Renal cortex interstitium (tissue), 15 donors: ENCODE measurements at places on chromosomes 6 and 20. TPM values are rescaled to one million over a fixed set of nuclear protein-coding genes. Genes with fewer than 3 reads are reported as not detected.
A peak's percentile ranks its signal among the peaks of the same experiment; 100 is the strongest.

The TPBG gene
- polyA plus RNA-seq: 30.5 TPM

The BANF2 gene
- polyA plus RNA-seq: not detected

The PTCHD4 gene
- polyA plus RNA-seq: 0.88 TPM

The RIPOR3 gene
- polyA plus RNA-seq: 5.5 TPM

The TRIM15 gene
- 0.09 TPM for polyA plus RNA-seq

The RIPPLY2 gene
- polyA plus RNA-seq: not detected

The HMGCLL1 gene
- 2.5 TPM for polyA plus RNA-seq

The CARMIL1 gene
- polyA plus RNA-seq: 120 TPM

The PHIP gene
- polyA plus RNA-seq: 51.8 TPM

DNA sequence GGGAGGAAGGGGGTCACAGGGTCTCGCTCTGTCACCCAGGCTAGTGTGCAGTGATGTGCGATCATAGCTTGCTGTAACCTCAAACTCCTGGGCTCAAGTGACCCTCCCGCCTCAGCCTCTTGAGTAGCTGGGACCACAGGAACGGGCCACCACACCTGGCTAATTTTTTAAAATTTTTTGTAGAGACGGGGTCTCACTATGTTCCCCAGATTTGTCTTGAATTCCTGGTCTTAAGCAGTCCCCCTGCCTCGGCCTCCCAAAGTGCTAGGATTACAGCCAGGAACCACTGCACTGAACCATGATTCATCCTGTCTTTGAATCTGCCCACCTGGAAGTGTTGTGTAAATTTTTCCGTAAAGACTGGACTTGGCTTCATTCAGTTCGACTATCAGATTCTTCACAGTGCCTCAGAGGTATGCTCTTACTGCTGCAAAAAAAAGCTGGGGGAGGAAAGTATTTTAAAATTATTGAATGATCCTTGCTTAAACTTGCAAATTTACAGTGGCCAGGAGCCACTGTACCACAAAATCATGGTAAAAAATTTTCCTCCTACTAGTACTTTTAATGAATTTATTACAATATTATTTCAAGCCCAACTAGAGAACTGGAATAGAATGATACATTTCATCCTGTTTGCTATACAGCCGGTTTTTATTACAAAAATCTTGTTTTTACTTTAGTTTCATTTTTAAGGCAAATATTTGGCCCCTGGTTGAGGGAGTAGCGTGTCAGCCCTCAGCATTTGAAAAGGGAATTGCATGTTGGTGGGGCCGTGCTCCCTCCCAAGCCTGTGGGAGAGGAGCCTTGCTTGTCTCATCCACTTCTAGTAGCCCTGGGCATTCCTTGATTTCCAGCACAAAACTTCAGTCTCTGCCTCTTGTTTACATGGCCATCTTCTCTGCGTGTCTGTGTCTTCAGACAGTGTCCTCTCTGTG, 202.5 kb upstream of the SGK1 start:
- no peak for DNase-seq

- DNase-seq: peak; percentile 61
Measured at GRCh38 chr6:145735356-145736165, at the start of gene EPM2A. Gene EPM2A, minus strand, starts transcription at chr6:145735520. Its CDS starts 22 bp downstream, at chr6:145735498.

- no peak for DNase-seq
Measured at GRCh38 chr6:118535176-118535844, 12.8 kb upstream of the PLN start.

- no peak for DNase-seq
Measured at GRCh38 chr6:143399775-143400174, 50.7 kb downstream of the ADAT2 start.

DNA sequence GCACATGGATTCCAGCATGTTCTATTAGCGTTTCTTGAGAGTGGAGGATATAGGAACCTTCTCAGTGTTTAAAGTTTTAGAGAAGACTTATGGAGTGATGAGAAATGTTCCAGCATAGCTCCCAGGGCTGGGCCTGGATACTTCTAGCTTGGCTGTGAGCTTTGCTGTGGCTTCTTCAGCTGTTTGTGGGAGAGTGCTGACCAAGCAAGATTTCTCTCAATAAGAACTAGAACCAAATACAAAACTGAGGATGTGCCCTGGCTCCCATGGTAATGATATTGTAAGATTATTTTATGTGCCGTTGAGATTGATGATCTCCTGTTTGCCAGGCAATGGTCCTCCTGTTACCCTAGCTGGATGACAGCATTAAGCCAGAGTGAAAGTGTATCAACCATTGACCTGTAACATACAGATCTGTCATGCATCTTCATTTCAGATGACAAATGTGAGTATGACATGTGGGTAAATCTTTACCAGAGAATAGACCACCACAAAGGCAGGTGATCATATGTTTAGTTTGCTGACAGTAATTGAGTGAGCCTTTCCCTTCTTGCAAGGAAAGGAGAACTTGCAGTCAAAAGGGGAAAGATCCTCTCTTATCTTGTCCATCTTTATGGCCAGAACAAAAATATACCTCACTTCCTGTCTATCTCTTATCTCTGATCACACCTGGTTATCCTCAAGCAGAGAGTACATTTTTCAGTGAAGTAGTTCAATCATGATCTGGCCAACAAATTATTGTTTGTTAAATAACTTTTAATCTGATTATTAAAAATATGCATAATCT, 180.1 kb downstream of the SLC24A3 start:
- DNase-seq: no peak

- no peak for DNase-seq
Measured at GRCh38 chr6:105616521-105616920, 213.6 kb upstream of the PREP start.

GRCh38 chr6:90086517-90086916, 192.2 kb downstream of the GJA10 start:
- DNase-seq: no peak

GRCh38 chr20:12093057-12093796, 175.5 kb downstream of the BTBD3 start:
- DNase-seq: no peak

- no peak for DNase-seq
Measured at GRCh38 chr20:35116258-35116657, 23.7 kb upstream of the TRPC4AP start.

DNA sequence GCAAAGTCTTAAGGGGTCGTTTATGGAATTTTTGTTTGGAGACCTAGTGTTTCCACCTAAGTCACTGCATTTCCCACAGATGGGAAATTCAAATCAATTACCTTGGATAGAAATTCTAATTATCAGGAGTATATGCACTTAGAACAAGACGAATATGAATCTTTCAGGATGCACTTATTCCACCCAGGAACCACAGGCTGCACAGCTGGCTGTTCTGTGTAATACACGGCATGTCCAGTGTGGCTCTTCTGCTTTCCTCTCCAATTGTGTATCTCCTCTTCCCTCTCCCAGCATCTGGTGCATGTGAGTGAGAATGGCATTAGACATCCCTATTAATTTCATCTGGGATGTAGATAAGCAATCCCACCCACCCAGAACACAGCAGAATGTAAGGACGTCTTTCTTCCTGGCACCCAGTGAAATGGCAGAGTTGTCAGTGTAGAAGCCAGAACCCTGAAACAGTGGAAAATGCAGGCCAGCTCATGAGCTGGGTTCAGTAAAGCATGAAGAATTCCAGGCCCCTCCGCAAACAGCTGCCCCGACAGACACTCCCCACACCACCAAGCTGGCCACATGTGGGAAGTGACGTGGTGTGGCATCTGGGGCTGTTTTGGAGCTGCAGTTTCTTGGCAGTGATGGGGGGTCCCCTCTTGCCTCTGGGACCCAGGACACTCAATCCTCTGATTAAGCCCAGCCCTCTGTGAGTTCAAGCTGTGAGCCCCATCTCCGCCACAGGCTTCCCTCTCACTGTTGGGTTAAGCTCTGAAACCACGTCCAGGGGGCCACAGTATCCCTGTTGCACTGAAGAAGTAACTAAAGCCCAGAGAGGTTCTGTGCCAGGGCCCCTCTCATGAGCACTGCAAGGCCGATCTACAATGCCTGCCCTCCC, 180.1 kb upstream of the CST7 start:
- DNase-seq: no peak

DNA sequence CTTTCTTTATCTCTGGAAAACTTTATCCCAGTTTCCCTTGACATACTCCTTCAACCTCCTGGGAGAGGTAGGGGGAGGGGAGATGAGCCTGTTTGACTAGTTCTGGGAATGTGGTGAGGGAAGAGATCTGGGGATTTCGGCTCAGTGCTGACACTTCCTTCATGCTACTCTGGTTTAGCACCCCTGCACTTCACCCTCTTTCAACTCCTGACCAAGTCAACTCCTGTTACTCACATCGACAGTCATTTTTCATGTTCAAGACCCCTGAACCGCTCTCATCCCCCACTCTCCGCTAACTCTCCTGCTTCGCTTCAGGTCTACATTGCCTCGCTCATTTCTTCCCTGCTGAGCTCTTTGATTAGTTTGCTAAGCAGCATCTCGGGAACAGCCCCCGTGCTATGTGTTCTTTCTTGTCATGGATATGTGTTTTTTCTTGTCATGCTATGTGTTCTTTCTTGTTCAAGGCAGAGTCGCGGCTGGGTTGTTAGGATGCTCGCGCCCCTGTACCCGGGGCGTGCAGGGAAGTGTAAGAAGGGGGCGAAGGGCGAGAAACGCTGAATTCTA, 16.6 kb upstream of the TRIM27 start:
- no peak for DNase-seq

DNA sequence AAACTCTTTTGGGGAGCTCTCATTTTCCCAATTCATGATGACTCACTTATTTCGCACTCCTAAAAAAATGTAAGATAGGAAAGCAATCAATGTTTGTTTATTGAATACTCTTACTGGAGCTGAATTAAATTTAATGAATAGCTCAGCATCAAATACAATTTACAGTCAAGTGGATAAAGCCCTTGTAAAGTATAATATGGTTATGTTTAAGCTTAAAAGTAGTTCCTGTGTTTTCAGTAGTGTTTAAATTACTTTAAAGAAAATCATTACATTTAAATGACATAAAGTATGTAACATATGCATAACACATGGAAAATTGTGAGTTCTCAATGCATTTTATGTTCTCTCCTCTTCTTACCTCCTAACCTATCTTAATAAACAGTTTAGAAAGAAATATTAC, at the start of gene OR2B3:
TSS of gene OR2B3 (minus strand) at position 101 of the 400 bp plus-strand sequence. CDS start at position 36, 65 bp downstream.
- DNase-seq: no peak

DNA sequence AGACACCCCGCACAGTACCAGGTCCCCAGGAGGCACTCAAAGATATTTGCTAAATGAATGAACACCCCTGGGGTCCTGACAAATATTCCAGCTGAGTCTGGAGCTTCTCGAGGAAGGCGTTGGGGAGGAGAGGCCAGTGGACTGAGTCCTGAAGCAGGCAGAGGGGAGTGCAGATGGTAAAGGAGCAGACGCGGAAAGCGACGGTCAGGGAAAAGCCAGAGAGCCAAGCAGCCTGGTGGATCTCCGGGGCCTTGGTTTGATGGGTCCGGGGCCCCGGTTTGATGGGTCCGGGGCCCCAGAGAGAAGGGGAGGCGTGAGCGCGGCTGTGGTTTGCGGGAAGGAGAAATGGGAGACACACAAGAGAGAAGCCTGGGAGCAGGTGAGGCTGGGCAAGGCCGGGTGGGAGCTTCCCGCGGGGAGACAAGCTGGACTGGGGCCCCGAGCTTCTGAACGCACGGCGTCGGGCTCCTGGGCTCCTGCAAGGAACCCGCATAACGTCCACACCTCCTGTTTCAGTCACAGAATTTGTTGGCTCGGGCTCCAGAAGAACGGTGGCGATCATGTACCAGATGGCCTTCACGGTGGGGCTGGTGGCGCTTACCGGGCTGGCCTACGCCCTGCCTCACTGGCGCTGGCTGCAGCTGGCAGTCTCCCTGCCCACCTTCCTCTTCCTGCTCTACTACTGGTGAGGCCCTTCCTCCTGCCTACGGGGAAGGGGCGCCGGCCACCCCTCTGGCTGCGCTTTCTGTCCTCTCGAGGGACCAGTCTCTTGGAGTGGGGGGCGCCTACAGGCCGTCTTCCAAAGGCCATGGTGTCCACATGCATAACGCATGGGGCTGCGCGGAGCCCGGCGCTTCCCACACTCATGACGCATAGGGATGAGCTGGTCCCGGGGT, 12.1 kb downstream of the SLC22A1 start:
- DNase-seq: no peak

- DNase-seq: no peak
Measured at GRCh38 chr6:120556491-120556890, 777.8 kb downstream of the TBC1D32 start.

DNA sequence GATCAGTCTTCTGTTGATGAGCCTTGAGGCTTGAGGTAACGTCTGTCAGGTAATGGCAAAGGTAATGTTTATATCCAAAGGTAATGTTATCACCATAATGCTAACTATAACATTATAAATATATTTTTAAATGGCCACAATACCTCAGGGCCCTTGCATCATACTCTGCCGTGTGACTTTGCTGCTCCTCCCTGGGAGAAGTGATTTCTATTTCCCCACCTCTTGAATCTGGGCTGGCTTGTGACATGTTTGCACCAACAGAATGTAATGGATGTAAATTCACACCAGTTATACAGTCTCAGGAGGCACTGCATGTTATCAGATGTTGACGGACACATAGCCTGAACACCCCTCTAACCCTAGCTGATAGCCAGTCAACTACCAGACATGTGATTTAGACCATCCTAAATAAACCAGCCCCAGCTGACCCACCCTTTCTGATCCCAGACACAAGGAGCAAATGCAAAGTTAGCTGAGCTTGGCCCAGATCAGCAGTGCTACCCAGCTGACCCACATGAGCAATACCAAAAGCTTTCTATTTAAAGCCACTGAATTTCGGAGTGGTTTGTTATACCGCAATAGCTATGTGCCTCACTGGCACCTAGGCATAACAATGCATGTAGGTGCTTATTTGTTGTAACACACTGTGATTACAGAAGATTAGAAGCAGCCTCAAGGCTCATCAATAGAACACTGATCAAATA, 93.8 kb upstream of the SIRPA start:
- no peak for DNase-seq

DNA sequence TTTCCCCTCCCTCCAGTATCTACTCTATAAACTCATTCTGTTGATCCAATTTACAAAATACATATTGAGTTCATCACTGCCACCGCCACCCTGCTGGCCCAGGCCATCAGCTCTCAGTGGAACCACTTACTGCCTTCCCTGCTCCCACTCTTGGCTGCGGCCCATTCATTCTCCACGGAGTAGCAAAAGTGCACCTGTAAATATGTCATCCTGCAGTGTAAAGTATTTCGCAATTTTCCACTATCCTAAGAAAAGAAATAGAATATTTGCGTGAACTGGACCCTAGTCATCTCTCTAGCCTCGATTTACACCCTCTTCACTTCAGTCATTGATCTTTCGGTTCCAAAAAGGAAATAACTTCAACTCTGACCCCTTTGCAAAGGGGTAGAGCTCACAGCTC, 258.3 kb upstream of the TFAP2D start:
- no peak for DNase-seq
